ENCODE measurements at places on chromosomes 7 and 10.

GRCh38 chr7:102047-102711 lies 90.2 kb upstream of the FAM20C start:
- DNase-seq: no peak

GRCh38 chr7:10473569-10473968 lies 500.1 kb upstream of the PHF14 start:
- DNase-seq: no peak

DNA sequence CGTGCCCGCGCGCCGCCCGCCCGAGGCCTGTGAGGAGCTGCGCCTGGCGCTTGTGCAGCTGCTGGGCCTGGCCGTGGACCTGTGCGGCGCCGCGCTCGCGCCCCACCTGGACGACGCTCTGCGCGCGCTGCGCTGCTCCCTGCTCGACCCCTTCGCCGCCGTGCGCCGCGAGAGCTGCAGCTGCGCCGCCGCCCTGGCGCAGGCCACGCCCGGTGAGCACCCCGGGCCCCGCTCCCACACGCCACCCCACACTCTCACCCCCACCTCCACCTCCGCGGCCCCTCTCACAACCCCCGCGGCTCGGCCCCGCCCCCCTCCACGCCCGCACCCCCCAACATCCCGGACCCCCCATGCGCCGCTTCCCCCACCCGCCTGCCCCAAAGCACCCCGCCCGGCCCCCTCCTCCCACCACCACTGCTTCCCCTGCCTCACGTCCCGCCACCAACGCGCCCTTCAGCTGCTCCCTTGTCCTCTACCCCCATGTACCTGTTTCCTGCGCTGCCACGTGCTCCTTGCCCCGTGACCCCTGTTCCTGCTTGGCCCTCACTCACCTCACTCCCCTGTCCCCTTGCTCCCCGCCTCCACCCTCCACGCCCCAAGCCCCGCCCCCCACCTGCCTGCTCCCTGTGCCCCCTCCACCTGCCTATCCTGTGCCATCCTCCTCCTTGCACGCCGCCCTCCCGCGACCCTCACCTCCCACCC lies at the start of gene PRKAR1B:
Gene PRKAR1B, minus strand, starts transcription at position 178 of the 702 bp plus-strand sequence. CDS start 15,776 bp downstream, outside the sequence.
- no peak for DNase-seq

DNA sequence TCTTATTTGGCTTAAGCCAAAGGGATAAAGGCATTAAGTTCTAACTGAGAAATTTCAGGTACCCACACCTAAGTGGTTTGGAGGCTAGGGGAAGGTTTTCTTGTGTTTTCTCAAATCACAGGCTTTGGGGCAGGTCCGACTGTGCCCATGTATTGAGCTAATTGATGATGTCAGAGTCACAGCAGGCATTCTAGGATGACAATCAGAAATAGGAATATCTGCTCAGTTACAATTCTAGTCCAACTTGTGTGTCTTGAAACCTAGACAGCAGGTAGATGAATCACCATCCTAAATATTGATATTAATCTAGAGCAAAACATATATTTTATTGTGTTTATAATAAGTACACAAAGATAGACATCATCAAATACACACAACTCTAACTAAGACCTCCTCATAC lies 2.3 kb upstream of the FHIP2A start:
- no peak for DNase-seq

DNA sequence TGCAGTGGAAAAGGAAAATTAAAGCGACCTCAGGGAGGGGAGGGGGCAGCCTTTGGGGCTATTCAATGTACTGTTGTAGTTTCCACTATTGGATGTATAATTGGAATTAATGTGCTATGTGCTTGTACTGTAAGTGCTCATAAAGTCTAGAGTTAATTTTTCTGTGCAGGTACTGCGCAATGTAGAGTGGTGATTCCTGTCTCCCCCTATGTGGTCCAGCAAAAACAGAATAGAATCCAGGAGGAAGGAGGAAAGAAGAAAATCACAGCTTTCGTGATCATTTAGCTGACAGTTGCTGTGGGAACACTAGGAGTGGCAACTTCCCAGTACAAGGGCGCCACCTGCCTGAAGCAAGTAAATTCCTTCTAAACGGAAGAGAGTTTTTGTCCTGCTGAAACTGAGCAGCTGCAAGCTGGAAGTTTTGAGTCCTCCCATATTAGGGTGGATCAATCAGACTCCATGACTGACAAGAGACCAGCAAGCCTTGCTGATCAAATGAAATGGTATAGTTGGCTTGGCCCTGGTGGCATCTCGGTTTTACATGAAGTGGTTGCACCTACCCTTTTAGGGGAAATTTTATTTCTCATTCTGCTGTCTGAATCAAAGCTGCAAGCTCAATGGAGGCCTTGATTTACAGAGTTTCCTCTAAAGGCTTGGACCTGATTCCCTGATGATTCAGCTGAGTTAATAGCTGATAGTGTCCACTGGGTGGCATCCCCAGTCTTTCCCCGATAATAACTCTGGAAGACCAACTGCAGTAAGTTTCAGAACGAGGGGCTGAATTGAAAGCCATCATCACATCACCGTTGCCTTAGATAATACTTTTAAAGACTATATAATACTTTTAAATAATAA lies 299.8 kb downstream of the HGF start:
- DNase-seq: peak; percentile 46

- DNase-seq: no peak
Observed at GRCh38 chr10:31953080-31953479, 24.4 kb upstream of the ARHGAP12 start.

DNA sequence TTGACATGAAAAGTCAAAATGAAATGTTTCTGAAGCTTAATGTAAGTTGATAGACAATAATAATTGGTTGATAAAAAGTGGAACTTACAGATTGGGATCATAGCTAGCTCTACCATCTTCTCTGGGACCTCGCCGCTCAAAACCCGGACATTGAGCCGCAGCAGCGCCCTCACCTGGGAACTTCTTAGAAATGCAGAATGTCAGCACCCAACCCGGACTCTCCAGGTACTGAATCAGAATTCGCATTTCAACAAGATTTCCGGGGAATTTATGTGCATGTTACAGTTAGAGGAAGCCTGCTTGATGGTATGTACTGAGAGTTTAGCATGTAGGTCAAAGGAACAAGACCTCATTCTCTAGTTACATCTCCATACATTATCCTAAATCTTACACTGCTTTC lies 36.7 kb upstream of the ABLIM1 start:
- DNase-seq: no peak

GRCh38 chr10:121478556-121478955 lies 119.7 kb downstream of the FGFR2 start:
- DNase-seq: no peak

DNA sequence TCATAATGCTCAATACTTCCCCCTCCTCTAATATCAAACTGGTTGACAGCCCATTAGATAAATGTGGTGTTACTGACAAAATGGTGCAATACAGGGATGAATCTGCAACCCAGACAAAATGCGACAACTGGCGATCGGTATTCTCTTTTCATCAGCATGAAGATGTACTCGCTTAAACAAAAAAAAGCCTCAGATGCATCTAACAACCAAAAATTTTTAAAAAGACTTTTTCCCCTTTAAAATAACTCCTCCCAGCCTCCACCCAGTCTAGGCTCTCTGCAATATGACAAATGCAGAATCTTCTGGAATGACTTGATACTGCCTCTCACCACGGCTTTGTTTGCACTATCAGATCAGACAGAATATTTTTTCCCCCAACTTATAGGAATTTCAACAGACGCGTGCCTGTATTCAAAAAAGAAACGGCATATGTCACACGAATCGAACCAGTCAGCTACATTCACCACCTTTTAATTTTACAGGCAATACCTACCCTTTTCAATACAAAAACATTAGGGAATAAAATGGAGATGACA lies 1.2 kb downstream of the YWHAG start:
- DNase-seq: no peak

GRCh38 chr10:116331815-116332214 lies 7.6 kb downstream of the CCDC172 start:
- peak; percentile 1 for DNase-seq

- no peak for DNase-seq
Observed at GRCh38 chr10:94097656-94098055, 103.9 kb downstream of the PLCE1 start.

- DNase-seq: no peak
Observed at GRCh38 chr10:5804386-5804785, 8.8 kb downstream of the GDI2 start.

DNA sequence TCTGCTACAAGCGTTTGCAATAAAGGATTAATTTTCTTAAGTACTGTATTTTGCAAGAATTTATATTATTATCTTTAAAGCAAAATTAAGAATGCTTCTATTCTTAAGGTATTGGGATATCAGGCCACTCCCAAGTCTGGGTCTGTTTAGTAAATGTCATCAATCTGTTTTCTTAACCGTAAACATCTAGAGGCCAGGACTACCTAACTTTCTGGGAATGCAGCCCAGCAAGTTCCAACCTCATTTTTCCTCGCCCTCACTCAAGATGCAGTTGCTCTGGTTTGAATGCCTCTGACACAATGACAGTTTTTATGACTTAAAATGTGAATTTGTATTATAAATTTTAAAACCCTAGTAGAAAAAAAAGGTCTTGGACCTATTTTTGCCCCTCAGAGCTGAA lies 143.5 kb downstream of the INHBA start:
- no peak for DNase-seq

- DNase-seq: no peak
Observed at GRCh38 chr10:102313221-102313896, 68.0 kb downstream of the GBF1 start.

DNA sequence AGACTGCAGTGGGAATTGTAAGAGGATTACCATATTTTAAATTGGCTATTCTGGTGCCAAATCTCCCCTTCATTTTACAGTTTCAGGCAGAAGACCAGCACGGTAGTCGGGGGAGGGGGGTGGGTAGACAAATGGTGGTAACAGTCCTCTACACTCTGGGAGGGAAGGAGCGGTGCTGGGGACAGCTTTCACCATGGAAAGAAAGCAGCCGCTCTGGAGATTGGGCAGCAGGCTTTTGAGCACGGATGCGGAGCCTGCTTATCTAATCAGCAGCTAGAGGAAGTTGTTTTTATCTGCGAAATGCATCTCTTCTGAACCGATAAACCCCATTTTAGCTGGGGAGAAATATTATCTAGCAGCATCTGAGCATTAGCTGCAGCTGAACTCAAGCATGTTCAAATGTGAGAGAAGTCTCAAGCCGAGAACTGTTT lies 28.7 kb downstream of the IKZF1 start:
- DNase-seq: no peak

GRCh38 chr10:113216102-113216501 lies 266.1 kb downstream of the TCF7L2 start:
- DNase-seq: no peak

DNA sequence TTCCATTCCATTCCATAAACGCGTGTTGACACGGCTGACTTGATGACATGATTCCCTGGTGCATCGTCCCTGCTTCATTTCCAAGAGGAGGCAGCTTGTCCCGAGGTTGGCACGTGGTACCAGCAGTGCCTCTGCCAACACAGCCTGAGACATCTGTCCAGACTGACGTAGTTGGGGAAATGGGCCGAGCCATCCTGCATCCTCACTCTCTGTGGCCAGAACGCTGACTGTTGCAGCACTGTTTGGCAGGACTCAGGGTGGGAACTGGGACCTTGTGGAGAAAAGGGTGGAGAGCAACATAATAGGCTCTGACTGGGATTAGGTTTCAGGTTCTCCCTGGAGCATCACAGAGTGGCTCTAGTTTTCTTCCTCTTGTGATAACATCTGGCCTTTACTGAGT lies 118.6 kb upstream of the BTBD16 start:
- peak; percentile 86 for DNase-seq

DNA sequence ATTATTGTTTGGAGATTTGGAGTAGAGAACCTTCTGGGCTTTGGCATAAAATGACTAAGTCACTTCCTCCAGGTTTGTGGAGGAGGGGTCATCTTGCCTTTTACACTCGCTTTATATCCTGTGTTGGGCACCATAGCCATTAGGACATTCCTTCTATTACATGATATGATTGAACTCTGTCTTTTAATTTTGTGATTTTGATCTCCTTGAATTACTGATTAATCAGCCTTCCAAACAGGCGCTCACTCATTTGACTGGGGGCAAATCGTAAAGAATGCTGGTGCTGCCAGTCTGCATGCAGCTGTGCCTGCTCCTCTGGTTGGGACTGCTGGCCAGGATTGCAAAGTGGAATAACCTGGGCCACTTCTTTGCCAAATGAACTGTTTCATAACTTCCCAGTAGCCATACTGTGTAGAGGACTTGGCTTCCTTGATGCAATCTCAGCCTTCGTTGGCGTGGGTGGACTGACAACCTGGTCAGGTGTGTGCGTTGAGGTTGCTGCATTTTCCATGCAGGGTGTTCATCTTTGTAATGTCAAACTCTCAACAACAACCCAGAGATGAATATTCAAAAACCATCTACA lies 65.9 kb upstream of the RAB11FIP2 start:
- no peak for DNase-seq

DNA sequence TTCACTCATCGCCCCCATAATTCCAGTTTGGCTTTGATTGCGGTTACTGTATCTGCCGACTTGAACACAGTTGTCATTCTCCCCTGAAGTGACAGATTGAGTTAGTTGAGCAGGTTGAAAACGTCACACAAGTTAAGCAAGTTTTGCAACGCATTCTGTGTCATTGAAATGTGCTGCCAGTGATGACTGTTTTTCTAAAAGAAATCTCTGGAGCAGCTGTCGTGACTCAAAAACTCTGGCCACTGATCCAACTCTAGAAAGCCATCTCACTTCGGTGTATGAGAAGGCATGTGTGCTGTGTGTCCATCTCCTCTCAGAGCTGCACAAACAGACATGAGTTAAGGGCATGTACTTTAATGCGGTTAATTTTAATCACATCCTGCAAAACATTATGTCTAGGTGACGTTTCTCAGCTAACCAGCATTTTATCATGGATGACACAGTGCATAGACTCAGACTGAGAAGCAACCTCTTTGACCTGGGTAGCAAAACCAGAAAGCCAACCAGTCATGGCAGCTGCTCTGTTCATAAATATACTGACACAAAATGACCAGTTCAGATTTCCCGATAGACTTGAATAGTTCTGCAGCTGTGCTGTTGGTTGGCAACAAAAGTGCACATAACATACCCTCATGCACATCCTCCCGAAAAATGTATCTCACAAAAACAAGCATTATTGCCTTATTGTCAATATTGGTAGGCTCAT lies 69.3 kb downstream of the CSTF2T start:
- DNase-seq: peak; percentile 60

GRCh38 chr7:8042796-8043535 lies 74.4 kb downstream of the GLCCI1 start:
- DNase-seq: no peak

- DNase-seq: no peak
Observed at GRCh38 chr10:60980997-60981396, 37.0 kb upstream of the RHOBTB1 start.

DNA sequence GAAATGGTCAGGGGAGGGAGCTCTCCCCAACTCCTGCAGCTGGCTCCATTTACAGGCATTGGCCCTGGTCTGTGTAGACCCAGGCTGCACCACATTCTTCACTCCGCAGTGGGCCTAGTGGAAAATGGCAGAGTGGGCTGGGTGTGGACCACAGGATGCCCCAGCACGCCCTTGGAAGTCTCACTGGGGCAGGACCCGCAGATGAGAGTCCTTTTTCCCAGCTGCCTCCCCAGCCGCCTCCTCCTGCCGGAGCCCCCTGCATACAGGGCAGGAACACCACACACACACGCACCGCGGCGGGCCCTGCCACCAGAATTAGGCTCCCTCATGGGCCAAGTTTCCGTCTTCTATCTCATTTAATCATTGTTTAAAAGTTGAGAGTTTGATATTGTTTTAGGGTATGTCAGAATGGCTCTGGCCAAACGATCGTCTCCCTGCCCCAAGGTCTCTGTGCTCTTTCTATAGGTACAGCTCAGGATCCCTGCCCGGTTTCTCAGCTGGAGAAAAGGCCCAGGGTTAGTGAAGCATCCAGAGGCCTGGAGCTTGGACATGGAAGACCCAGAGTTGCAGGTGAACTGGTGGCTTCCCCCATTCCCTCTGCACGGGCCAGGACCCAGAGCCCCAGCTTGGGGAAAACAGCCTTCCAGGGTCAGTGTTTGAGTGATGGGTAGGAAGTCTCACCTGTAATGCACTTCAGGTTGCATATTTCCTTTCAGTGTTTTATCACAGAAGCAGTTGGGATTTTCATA lies 42.0 kb downstream of the ZNF467 start:
- no peak for DNase-seq

Data from skeletal muscle cell (primary cell).